ENCODE measurements at places on chromosomes 7 and 10.

- no peak for DNase-seq
Measured at GRCh38 chr10:128086003-128086863, 40.0 kb downstream of the MKI67 start.

- DNase-seq: no peak
Measured at GRCh38 chr10:19652750-19653149, 163.5 kb upstream of the PLXDC2 start.

- no peak for DNase-seq
Measured at GRCh38 chr10:62831346-62831745, 15.2 kb upstream of the EGR2 start.

DNA sequence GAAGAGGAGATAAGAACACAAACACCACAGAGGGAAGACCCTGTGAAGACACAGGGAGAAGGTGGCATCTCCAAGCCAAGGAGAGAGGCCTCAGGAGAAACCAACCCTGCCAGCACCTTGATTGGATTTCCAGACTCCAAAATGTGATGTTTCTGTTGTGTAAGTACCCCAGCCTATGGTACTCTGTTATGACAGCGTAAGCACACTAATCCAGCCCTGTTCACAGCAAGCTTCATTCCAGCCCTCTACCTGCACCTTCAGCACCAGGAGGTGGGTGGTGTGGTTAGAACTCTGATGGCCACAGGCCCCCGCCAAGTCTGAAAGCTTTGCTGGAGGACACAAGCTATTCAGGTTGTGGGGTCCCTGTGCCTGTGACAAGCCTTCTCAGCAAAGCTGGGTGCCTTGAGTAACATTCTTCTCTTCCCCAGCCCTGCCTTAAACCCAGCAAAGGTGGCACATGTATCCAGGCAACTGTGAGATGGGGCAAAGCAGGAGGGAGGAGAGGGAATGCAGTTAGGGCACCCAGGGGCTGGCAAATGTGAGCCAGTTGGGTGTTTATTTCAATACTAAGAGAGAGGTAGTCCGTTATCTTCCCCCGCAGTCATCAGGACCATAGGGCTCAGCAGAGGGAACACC, 4.5 kb downstream of the VSTM4 start:
- no peak for DNase-seq

DNA sequence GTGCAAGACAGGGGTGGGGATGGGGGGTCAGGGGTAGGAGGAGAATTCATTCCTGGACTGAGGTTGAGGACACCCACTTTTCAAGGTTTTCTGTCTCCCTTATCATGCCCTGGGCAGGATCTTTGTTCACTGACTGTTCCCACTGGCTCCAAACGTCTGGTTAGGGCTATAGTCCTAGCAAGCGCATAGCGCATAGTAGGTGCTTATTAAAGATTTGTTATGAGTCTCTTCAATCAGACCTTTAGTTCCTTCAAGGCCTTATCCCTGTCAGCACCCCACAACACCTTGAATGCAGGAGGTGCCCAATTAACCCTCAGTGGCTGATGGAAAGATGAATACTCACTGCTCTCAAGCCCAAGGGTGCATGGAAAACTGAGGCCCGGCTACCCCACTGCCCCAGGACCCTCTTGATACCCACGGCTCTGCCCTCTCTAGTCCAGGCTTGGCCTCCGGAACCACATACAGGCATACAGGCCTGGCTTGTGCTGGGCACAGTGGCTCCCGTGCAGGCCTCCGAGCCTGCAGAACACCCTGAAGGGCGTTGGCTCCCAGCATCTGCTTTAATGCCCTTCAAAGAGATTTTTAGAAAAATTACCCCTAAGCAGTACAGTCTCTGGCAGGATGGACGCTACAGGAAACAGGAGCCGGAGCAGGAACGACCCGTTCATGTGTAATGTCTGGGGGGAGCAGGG, 177.7 kb downstream of the SH3PXD2A start:
- DNase-seq: no peak

DNA sequence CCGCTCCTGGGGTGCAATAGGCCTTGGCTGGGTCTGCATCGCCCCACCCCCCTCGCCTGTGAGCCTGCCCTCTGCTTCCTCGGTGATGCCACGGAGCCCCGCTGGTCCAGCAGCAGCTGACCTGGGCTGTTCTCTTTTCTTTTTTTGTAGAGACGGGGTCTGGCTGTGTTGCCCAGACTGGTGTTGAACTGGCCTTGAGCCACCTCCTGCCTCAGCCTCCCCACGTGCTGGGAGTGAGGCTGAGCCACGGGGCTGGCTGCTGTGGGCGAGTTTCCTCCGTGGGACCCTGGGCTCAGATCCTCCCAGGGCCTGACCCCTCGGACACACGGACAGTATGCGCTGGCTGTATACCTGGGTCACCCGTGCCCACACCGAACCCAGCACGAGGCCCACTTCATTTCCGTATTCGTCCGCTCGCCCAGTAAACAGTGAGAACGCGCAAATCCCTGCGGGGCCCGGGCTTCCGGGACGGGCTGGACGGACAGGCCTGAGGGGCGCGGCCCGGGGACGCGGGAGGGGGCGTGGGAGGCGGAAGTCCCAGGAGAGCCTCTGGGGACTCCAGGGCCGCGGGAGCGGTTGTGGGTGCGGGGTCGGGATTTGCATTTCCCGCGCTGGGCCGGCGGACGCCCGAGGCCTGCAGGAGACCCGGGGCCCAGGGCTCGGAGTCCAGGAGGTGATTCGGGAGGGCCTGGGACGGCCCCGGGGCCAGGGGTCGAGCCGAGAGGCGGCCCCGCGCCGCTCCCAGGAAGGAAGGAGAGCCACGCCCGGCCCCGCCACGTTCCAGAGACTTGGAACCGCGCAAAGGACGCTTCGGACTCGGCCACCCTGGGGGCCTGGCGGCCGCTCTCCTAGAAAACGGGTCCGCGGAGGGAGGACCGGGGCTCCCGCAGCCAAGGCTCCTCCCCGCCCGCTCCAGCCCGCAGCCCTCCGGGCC, 57.7 kb upstream of the DNAJB6 start:
- DNase-seq: no peak

DNA sequence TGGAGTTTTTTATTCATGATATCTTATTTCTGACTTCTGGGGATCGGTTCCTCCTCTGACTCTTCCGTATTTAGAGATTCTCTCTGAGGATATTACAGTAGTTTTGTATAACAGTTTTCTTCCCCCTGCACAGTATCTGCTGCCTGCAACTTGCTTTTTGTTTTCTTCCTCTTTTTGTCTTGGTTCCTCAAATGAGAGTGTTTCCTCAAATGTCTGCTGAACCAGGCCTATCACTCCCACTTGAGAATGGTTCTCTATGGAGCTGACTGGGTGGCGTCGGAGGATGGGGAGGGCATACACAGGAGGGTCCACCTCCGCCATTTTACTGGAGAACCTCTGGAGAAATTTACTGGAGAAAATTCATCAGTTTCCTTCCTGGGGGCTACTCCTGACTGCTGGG, 27.7 kb downstream of the ARHGAP22 start:
- DNase-seq: no peak

- DNase-seq: no peak
Measured at GRCh38 chr10:13317474-13317873, 17.6 kb upstream of the PHYH start.

DNA sequence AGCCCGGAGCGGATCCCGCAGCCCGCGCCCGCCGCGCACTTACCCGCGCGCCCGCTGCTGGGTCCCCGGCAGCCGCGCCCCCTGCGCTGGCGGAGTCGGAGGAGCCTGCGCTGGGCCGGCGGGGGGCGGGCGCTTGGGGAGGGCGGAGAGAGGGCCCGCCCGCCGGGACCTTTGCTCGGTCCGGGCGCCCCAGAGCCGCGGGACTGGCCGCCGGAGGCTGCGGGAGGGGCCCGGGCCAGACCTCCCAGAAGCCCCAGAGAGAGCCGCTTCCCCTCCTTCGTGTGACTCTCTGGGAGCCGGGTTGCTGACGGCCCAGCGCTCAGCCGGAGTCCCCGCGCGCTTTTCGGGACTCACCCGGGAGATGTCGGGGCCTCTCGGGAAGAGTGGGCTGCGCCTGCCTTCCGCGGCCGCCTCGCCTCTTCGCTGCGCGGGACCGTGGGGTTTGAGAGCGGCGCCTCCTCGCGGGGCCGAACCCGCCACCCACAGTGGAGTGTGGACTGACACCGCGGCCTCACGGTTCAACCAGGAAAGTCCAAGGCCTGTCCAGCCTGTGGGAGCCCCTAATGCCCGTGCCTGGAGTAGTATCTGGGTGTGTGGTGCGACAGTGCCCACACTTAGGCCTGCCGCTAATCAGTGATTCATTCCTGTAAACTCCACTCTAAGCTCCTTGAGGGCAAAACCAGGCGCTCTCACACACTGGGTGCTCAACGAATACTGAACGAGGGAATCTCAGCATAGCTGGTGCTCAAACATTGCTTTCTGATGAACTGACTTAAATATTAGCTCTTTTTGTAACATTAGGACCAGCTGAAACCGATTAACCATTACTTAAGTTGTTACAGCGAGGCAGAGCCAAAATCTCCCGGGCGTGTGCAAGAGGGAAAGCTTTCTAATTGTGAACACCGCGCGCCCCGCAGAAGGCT, at the start of gene GSDME:
Gene GSDME (minus strand): TSS at position 112 of the 923 bp plus-strand sequence. CDS start 7,690 bp downstream, outside the sequence.
- DNase-seq: no peak

DNA sequence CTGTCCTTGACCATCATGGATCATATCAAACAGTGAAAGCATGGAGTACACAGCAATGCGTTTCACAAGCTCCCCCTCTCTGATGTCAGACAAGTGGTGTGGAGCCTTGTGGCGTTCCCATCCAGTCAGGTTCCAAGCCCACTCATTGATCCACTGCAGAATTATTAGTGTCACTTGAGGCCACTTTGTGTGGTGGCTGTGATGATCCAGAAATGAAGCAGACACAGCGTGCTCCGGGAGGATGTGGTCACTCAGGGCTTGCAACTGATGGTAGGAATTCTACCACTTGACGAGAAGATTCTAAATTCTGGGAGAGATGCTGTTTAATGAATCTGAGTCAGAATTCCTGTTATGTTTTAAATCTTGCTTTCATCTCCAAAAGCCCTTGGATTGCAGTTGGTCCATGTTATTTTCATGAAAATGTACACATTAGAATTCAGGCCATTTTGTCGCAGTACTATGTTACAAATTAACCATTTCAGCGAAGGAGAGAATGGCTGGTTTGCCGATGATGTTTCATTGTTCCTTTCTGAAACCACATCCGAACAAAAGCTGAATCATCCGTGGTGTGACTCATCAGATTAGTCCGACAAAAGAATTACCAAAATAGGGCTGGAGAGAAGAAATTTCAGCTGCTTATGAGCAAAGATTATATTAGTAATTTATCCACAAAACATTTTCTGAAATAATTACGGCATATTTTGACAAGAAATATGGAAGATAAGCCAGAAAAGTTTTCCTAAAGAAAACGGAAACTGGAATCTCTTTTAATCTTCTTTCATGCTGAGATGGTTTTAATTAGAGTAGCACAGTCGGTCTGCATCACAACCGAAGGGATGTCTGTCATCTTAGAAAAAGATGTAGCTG, 48.1 kb downstream of the INSYN2A start:
- DNase-seq: no peak

DNA sequence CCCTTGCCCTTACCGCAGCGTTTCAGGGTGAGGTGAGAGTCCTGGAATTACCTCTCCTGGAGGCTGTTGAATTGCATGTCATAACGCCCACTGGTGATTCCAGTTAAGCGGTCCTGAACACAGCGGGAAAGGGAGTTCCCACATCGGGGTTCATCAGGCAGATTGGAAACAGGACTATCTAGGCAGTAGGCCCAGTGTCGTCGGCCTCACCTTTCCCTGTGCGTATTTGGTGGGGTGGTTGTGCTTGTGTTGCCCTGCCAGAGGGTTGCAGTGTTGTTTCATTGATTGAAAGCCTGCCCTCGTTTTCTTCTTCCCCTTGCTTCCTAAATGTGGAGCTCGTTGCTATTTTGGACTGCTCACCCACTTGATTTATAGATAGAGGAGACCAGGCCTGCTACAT, 10.6 kb upstream of the SUN1 start:
- no peak for DNase-seq

- no peak for DNase-seq
Measured at GRCh38 chr7:157388301-157388700, 51.5 kb downstream of the DNAJB6 start.

DNA sequence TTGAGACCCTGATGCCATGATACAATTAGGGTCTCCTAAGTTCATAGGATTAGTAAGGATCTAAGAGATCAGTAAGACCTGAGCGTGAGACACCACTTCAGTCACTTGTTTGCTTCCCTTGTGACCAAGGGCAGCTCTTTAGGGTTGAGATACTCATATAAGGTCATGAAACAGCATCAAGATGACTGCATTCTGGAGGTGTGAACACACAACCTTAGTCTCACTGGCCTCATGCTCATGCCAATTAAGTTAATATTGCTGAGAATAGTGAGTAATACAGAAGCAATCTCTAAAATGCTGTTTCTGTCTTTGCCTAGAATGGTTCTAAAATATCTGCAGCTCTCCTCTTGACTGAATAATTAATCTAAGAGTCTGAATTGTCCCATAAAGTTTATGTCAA, 39.6 kb upstream of the KLHL7 start:
- DNase-seq: no peak

GRCh38 chr10:14671386-14671831, 103.3 kb downstream of the FAM107B start:
- no peak for DNase-seq

DNA sequence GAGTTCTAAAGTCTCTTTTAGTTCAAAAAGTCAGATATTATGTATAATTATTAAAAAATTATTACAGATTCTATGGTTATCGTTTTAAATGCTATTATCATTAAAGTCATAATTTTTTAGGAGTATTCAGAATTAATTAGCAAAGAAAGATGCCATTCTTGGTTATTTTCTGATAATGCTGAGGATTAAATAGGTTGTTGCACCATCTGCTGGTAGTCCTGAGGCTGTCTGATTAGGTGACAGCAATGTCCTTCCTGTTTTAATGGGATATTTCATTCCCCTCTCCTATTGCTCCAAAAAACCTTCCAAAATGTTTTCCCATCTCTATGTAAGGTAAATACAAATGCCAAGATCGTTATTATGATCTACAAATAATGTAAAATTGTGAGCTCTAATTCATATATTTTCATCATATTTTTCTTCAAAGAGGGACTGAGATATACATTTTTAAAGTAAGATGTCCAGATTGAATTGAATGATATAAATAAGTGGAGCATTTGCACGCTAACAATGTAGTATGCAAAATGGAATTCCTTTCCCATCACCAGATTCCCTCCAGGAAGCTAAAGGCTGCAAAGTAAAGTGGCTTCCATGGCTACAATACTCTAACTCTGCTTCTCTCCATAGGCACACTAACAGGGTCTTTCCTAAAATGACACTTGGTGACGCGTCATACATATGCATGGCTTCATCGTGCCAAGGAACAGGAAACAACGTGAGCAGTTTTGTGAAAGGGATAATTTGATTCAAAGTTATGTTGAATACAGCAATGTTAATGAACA, 58.8 kb upstream of the AKR1E2 start:
- DNase-seq: no peak

DNA sequence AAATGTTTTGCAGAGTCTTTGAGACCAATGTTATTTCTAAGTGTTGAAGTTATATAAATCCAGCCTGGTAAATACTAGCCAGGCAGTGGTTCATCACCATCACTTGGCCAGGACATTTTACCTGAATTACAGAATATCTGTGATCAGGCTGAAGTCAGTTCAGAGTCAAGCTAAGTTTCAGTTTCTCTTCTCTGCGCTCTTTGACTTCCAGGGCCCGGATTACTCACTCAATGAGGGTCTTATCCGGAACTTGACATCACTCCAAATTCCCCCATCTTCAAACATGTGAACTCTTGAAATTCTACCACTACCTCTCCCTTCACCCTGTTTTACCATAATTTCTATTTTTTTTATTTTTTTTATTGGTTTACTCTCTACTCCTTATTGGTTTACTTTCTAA, 36.6 kb upstream of the CCAR1 start:
- DNase-seq: no peak

- no peak for DNase-seq
Measured at GRCh38 chr10:103660364-103661197, 167.1 kb downstream of the NEURL1 start.

Data from Jurkat, Clone E6-1 (cell line).